GM04504 (cell line): ENCODE measurements at places on chromosomes 1 and 21.

- no peak for DNase-seq
Observed at GRCh38 chr1:197485790-197486189, 217.7 kb downstream of the CRB1 start.

DNA sequence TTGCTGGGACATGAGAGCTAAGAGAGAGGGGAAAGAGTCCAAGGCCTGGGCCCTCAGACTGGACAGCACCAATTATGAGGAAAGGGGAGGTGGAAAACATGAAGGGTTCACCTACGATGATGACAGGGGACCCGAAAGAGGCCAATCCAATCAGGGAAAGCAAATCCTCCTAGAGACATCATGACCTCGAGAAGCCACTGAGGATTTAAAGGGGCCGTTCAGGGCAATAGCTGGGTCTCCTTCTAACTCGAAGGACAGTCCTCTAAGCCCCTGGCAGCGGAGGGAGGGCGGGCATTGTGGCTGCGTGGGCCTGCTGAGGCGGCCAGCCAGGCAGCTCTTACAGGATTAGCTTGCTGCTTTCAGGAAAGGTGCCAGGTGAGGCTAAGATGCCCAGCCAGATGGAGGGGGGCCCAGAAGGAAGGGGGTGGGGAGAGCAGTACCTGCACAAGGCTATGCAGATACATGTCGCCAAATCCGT, 7.4 kb downstream of the MEF2D start:
- DNase-seq: no peak

GRCh38 chr1:246364415-246364941, 142.6 kb downstream of the SMYD3 start:
- DNase-seq: no peak

GRCh38 chr1:201190624-201191051, at the start of gene IGFN1:
IGFN1 (plus strand) TSS chr1:201190824; CDS start chr1:201193294, 2,470 bp downstream.
- DNase-seq: no peak

GRCh38 chr1:7207875-7208646, 422.8 kb downstream of the CAMTA1 start:
- no peak for DNase-seq

GRCh38 chr1:226696547-226696946, 42.5 kb downstream of the ITPKB start:
- no peak for DNase-seq

DNA sequence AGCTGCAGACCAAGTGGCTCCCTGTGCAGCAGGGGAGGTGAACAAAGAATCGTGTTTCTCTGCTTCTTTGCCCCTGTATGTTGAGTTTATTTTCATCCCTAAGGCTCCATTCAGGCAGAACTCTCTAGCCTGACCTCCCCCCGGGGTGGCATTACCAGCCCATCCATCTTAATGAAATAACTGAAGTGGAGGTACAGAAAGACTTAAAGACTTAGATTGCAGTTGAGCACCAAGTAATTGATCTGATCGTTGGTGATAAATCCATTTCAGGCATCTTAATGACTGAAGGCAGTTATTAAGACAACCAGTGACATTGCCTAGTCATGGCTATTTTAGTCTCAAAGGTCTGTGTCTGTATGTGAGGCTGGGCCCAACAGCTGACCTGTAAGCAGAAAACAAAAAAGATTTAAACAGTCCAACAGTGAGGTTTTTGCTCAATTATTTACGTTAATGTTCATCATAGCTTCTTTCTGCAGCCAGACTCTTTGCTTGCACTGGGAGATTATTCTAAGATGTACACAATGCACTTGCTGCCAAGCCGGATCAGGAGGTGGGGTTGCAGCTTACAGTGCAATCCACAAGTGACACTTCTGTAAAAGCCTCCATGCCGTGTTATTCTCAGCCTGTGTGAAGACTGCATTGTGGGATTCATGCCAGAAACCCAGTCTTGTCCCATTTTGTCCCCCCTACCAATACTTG, 363.0 kb upstream of the DUSP10 start:
- DNase-seq: no peak

DNA sequence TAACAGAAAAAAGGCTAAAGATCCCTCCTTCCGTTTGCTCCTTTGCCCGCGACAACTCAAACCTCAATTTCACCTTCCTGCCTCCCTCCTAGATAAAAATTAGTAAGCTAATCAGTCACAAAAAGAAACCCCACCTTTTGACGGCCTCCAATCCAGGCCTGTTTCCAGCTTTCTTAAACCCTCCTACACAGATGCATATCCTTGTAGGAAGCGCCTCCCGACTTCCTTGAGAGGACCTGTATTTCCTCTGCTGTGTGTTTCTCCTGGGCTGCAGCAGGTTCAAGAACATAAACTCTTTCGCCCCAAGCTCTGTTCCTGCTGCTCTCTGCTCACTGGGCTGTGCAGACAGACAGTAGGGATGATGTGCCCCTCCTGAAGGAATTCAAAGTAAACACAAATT, 168.8 kb downstream of the CYYR1 start:
- no peak for DNase-seq

DNA sequence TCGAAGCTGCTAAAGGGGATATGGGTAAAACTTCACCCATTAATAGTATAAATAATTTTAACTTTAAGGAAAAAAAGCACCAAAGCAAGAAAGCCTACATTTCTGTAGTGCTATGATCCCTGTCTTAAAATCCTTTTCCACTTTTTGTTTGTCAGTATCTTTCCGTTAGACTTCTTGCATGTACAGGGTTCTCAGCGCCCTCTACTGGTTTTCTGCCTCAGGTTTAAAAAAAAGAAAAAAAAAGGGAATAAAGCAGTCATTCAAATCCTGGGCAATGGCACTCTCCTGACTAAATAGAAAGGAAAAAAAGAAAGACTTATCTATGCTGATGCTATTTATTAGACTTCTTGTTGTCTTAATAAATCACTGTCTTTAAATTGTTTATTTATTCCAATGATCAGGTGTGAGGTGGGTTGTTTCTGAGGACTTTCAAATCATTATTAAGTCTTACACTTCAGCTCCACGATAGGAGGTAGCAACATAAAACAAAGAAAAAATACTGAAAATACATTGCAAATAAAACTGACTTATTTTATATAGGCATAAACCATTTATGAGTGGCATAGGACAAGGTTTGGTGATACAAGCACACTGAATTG, 475.4 kb upstream of the NR5A2 start:
- DNase-seq: peak; percentile 36

- DNase-seq: no peak
Observed at GRCh38 chr1:205851993-205852392, 2.1 kb upstream of the PM20D1 start.

- DNase-seq: no peak
Observed at GRCh38 chr1:47745715-47746609, 251.2 kb downstream of the TRABD2B start.

DNA sequence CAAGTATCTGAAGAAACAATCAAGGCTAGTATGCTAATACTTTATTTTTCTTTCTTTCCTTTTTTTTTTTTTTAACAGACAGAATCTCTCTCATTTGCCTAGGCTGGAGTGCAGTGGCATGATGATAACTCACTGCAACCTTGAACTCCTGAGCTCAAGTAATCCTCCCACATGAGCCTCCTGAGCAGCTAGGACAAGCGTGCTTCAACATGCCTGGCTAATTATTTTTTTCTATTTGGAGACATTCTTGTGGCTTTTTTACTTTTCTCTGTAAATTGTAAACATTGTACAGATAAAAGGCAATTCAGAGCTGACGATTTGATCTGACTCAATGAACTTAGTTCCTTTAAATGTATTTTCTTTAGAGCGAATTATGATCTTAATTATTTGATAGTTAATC, 41.4 kb downstream of the CCDC18 start:
- no peak for DNase-seq

DNA sequence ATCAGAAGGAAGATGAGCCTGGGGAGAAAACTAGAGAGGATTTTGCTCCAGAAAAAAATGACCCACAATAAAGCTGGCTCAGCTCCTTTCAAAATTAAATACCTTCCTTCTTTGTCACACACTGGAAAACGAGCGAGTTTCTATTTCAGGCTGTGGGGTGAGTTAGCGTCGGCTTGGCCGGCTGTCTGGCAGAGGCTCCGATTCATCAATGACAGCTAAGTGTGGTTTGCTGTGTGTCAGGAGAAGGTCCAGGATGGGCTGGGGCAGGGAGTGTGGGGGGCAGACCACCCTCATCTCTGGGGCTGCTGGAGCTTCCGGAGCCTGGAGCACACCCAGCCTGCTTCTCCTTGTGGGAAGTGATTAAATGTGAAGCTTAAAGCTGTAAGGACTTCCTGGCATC, 120.2 kb downstream of the ETS2 start:
- peak; percentile 79 for DNase-seq

GRCh38 chr1:111989531-111990025, at the start of gene KCND3:
KCND3 (minus strand) TSS chr1:111989668.
- DNase-seq: no peak

GRCh38 chr1:174726167-174726879, 273.4 kb upstream of the CACYBP start:
- DNase-seq: no peak

- DNase-seq: no peak
Observed at GRCh38 chr1:179231923-179232322, 2.4 kb upstream of the ABL2 start.

DNA sequence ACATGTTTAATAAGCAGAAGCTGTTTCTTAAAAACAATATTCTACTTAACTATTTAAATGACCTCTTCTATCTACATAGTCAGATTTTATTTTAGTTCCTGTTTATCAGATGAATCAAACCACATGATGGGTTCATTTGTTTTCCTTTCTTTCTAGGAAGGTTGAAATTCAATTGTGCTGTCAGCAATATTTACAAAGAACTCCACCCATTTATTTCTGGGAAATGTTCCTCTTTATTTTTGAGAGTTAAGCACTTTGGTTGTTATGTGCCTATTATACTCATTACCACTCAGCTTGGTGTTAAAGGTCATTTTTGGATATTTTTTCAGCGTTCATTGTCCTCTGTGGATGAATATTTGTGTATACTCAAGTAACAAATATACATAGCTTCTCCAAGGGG, 84.9 kb downstream of the C4BPA start:
- DNase-seq: no peak

DNA sequence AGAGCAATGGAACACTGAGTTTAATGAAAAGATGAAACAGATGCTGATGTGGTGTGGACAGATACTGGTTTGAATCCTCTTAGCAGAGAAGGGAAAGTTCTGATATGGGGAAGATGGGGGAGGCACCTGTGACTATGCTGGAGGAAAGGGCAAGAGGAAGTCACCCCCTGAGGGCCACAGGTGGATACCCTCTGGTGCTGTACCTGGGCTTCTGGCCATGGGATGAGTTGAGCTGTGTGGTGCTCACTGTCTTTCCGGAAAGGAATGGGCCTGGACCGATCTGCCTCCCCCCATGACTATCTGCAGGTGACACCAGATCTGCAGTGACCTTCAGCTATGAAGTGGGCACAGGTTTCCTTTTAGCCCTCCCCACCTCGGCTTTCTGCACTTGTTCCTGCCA, 52.4 kb downstream of the IER5 start:
- DNase-seq: no peak

- DNase-seq: no peak
Observed at GRCh38 chr21:15022608-15023261, 42.1 kb downstream of the NRIP1 start.

- no peak for DNase-seq
Observed at GRCh38 chr21:33566514-33566913, 22.0 kb downstream of the DONSON start.

GRCh38 chr1:160711602-160712311, at the start of gene CD48:
CD48 (minus strand) TSS chr1:160711822; CDS start chr1:160711763, 59 bp downstream.
- DNase-seq: no peak

DNA sequence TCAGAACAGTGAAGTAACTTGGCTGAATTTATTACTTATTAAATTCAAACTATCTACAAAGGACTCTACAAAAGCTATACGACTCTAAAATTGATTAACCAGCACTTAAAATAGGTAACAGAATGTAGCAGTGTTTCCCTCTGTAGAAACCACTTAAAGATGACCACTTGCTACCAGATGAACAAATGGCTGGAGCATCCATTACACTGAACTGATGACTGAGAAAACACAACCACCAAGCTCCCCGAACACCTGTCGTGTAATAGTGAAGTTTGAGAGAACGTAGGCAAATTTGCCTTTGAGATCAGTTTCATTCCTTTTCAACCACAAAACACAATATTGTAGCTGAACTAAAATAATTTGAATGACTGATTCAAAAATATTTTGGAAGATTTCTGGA, 226.7 kb downstream of the KCNT2 start:
- DNase-seq: no peak

DNA sequence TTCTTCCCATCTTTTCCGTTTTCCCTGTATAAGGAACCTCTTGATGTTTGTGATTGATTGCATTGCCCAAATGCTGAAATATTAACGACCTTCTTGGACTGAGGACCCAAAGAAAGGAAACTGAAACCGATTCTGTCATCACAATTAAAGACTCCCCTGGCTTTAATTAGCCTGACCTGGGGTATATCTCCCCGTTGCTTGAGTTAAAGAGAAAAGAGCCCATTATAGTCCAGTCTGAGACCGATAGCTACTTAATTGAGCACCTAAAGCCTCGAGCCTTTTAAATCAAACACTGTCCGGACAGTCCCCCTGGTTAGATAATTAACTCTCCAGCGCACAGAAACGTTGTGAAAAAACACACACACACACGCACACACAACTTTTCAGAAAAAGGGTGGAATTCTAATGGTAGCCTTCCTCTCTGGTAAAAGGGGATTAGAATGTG, 8.0 kb downstream of the LMO4 start:
- DNase-seq: no peak

DNA sequence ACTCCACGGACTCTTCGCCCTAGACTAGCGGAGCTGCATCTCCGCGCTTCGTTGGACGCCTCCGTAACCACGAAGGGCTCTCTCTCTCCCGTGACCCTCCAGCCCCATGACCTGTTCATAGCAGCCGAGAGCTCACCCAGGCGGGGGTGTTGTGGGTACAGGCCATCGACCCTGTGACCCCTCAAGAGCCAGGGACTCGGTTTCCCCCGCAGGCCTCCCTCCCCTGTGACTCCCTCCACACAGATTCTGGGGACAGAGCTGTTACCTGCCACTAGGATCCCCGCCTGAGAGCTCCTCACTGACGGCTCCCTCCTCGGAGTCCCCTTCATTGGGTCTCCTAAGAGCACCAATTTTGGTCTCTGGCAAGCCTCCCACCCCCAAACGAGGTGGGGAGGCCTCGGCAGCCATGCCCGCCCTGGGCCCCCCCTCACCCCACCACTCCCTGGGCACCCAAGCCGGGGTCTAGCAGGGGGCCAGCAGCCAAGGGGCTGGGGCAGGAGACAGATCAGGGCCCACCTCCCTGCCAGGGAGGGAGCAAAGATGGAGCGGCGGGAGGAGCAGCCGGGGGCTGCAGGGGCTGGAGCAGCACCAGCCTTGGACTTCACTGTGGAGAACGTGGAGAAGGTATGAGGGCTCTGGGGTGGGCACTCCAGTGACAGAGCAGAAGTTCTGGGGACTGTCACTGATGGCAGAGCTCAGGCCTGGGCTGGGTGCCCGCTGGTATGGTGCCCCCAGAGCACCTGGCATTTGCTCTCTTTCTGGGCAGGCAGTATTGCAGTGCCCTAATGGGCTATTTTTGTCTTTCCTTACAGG, 517 bp downstream of the IPO13 start:
- no peak for DNase-seq

GRCh38 chr21:35191128-35191527, 142.0 kb upstream of the RUNX1 start:
- no peak for DNase-seq
